GM12878 (cell line): ENCODE measurements at places on chromosomes 13 and 19.

DNA sequence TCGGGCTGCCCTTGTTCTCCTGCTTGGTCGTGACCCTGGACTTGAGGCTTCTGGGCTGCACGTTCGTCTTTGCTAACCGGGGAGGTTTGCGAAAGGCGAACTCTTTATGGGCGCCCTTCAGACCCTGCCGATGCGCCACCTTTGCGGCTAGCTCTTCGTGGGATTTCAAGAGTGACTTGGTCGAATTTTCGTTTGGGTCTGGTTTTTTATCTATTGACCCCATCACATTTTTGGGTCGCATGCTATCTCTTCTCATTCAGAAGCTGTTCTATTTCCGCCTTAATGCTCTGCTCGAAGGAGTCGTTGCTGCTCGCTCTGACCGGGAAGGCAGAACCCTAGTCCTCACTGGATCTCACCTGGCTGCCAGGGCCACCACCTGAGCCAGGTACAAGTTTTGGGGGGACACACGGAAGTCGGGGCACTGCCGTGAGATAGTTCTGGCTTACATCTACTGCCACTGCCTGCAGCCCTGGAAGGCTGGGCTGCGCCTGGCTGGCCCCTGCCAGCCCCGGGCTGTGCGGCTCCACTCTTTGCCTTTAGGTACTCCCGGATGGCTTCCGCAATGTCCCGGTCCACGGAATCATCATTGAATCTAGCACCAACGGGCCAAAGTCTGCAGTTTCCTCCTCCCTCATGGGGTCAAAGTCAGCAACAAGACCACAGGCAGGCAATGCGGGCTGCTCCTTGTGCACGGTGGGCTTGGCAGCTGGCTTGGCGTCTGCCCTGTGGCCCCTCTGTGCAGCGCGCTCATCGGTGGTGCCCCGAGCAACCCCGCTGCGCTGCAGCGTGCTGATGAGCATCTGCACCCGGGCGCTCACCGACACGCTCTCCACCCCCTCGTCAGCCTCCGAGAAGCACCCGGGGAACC lies 16.2 kb downstream of the RB1 start:
- DNase-seq, result no peak

- DNase-seq, result no peak
Observed at GRCh38 chr13:65091031-65091430, 2139.1 kb downstream of the PCDH9 start.

GRCh38 chr19:3698974-3699740 lies 1.1 kb downstream of the PIP5K1C start:
- DNase-seq, result no peak

DNA sequence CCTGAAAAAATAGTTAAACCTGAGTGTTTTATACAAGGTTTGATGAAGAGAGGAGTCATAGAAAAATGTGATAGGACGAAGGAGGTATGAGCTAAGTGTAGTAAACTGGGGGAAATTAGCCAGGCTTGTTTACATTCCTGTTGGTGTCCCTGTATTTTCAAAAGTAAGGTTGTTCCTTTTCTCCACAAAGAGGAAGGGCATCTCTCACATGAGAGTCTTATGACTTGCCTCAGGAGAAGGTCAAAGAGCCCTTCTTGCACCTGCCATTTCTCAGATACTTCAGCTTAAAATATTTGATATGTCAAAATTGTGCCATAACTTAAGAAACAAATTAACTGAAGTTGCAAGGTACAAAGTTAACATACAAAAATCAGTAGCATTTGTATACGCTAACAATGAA lies 3.6 kb upstream of the N4BP2L2 start:
- no peak for DNase-seq
